ENCODE measurements at places on chromosomes 7 and 10.

- DNase-seq: no peak
Observed at GRCh38 chr7:142607351-142607750, 141.9 kb upstream of the PRSS1 start.

DNA sequence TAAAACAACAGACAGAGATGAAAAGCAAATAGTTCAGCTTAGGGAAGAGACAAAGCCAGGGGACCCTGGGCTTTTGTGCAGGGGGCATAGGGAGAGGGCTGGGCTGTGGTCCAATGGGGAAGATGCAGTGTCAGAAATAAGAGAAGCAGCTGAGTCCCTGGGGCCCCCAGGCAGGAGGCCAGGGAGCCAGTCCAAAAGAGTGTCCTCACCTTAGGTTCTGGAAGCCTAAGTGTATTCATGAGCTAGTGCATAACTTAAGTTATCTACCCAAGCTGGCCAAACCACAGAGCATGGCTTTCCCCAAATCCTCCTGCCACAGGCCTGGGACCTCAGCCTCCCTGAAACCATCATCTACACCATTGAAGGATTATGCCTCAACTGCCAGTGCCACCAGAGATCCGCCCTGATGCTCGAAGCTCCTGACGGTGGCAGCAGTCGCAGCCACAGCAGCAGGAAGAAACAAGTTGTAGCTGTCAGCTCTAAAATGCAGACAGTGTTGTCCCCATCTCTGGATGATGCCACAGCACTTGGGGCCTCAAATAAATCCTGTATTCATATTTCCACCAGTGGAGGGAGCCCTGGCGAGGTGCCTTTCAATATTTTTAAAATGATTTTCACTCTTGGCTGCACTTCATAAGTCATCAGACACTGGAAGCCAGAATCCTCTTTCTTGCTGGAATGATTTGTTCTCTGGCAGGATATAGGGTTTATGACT lies 574.6 kb downstream of the GRID1 start:
- peak; percentile 53 for DNase-seq

GRCh38 chr10:131553121-131553520 lies 241.6 kb upstream of the TCERG1L start:
- no peak for DNase-seq

- peak; percentile 49 for DNase-seq
Observed at GRCh38 chr10:14173706-14174594, 156.8 kb downstream of the FRMD4A start.

- DNase-seq: no peak
Observed at GRCh38 chr10:46025406-46025805, 5.0 kb downstream of the NCOA4 start.

DNA sequence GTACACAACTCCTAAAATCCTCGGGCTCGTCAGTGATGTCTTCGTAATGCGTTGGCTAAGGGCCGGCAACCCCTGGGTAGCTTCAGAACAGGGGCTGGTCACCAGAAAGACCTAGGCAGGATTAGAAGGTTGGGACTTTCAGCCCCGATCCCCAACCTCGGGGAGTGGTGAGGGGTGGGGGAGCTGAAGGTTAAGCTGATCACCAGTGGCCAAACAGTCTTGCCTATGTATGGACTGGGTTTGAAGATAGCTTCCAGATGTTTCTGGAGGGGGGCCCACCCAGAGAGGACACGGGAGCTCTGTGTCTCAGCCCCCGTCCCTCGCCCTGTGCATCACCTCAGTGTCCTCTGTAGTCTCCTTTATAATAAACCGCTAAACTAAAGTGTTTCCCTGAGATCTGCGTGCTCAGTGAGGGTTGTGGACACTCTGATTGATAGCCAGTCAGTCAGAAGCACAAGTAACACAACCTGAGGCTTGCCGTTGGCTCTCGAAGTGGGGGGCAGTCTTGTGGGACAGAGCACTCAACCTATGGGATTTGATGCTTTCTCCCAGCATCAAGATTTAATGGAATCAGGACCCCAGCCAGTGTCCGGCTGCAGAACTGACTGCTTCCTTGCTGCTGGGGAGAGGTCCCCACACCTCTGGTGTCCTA lies 10.0 kb downstream of the PPP2R2D start:
- peak; percentile 16 for DNase-seq

GRCh38 chr10:13180788-13181187 lies 19.4 kb downstream of the MCM10 start:
- DNase-seq: no peak

- DNase-seq: no peak
Observed at GRCh38 chr10:101114646-101115045, 16.5 kb upstream of the TLX1 start.

- DNase-seq: peak; percentile 9
Observed at GRCh38 chr10:131577786-131578471, 266.4 kb upstream of the TCERG1L start.

DNA sequence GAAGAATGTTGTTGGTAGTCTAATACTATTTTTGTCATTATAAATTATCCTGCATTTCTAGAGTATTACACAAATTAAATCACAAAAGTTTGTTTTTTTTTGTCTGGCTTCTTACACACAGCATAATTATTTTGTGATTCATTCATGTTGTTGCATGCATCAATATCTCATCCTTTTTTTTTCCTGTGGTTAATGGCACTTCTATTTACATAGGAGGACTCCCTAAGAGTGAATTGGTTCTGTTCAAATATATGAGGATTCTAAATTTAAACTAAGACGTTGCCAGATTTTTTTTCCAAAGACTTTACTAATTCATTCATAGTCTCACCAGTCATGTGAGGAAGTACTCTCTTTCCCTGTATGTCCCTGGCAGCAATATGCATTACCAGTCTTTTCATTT lies 303.3 kb downstream of the GPR37 start:
- DNase-seq: no peak

DNA sequence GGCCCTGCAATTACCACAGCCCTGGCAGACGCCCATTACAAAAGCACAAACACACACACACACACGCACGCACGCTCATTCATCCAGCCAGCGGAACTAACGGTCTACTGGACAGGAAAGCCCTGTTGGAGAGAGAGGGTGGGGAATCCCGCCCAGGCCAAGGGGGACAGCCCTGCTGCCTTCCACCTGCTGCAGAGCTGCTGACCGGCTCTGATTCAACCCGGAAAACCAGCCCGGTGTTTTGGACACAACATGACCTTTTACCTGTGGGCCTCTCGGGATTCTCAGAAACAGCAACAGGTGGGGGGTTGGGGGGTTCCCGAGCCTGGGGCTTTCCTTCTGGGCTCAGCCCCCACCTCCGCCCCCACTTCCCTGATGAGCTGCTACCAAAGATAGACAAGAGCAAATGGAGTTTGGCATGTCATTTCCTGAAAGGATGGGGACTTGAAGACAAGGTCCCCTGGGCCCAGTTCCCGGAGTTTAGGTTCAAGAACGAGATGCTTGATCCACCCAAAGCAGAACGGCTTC lies 18.5 kb upstream of the SERPINE1 start:
- DNase-seq: peak; percentile 45

DNA sequence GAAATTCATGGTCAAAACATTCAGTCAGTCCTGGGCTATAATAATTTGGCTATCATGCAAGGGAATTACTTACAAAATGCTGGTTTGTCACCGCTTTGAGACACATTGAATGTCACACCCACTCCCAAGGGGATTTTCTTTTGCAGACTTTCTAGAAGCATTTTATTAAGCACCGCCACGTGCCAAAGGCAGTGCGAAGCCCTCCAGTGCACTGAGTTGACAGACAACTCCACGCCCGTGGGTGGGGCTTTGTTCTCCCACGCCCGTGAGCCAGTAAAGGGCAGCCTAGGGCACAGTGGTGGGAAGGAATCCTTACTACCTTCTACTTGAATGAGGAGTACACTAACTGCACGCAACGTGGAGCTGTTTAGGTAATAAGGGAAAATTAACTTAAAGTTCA lies 515.8 kb downstream of the KCNMA1 start:
- DNase-seq: no peak

GRCh38 chr7:134448356-134449229 lies 10.3 kb downstream of the AKR1B1 start:
- DNase-seq: no peak

DNA sequence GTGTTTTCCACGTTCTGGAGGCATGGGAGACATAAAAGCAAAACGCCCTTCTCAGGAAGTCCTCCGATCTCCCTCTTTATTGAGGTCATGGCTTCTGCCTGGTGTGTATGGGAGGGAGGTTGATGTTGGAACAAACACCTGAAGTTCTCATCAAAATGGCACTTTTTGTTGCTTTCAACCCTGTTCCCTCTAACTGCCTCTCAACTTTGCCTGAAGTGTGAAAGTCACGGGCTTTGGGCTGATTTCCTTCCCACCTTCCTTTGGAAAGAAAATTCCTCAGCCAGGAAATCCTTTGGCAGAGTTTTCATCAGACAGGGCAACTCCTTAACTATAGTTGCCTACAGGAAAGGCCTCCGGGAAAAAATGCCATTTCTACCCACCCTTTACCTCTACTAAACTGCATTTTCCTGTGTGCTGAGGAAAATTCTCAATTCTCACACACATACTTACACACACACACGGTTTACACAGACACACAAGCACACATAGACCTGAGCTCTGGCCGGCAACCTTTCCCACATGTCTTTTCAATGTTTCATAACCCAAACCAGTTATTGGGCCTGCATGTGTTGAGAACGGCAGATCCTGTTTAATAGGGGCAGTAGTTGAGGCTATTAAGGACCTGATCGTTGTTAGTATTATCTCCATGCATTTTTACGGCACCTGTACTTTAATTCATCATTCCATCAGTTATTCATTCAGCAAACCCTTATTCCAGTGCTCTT lies 36.4 kb downstream of the CYP17A1 start:
- DNase-seq: no peak

DNA sequence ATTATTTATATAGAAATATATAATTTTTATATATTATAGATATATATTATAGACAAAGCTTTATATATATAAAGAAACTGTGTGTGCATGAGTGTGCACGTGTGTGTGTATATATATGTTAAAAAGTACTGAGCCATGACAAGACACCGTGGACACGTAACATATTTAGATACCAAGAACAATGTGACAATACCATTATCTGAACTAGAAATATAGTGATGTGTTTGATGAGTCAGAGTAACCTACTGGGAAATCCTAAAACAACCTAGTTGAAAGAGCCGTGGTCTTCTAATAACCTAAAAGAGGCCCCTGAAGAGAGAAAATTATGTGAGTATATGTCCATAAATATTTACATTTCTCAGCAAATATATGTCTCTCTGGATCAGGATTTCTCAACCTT lies 50.7 kb upstream of the ITGB8 start:
- no peak for DNase-seq

GRCh38 chr10:32109603-32110002 lies 53.4 kb upstream of the KIF5B start:
- DNase-seq: no peak

DNA sequence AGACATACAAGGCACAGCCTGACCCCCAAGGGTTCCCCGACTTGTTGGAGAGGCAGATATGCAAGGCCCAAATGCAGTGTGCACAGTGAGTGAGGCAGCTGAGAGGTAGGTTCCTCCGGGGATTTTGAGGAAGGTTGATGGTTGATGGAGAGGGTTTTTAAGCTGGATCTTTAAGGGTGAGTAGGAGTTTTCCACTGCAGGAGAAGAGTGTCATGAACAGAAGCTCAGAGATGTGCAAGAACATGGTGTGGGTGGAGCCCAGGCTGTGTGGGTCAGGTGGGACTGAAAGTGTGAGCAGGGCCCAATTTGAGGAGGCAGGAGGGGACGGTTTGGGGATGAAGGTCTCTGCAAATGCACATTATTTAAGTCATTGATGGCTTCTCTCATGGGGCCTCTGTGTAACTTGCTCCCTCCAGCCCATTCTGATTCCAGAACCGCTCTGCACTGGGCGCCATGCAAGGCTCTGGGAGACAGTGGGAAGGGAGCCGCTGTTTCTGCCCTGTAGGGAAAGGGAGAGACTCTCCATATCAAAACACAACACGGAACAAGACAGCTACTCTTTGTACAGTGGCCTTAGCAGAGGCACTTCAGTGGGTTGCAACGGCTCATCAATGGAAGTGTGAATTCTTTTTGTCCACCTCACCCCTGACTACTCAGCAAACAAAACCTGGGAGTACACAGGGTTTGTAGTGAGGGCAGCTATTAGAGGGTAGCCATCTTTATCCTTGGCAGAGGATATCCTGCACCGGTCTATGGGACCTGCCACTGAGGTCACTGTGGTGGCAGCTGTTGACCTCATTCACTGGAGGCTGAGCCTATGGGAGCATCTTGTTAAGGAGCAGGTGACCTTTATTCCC lies 29.7 kb downstream of the RAMP3 start:
- DNase-seq: no peak

DNA sequence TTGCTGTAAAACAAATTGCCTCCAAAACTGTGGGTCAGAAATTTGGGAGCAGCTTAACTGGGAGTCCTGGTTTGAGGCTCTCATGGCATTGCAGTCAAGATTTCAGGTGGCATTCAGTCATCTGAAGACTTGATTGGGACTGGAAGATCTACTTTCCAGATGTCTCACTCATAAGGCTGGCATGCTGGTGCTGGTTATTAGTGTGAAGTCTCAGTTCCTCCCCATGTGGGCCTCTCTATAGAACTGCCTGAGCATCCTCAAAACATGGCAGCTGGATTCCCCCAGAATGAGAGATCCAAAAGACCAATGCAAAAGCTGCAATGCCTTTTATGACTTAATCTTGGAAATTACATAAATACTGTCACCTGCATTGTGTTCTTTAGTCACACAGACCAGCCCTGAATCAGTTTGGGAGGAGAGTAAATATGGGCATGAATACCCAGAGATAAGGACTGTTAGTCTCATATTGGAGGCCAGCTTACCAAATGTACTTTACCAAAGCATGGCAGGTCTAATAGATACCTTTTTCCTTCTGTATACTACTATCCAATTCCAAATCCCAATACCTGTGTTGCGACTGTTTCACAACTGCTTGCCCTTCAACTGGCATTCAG lies 6.5 kb upstream of the HERPUD2 start:
- DNase-seq: no peak

DNA sequence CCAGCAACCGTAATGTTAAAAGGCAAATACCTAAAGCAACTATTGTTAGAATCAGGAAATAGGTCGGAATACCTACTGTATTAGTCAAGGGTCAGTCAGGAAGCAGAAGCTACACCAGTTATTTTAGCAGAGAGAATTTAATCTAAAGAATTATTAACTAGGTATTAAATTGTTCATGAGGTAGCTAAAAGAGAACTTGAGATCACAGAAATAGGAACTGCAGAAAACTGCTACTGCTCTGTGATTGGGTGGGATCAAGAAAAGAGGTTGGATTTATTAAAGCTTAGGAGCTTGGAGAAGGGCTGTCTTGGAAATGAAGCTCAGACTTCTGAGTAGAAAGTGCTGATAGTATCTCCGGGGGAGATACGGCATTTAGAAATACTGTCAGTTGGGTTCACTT lies 20.0 kb upstream of the ZNF438 start:
- no peak for DNase-seq

DNA sequence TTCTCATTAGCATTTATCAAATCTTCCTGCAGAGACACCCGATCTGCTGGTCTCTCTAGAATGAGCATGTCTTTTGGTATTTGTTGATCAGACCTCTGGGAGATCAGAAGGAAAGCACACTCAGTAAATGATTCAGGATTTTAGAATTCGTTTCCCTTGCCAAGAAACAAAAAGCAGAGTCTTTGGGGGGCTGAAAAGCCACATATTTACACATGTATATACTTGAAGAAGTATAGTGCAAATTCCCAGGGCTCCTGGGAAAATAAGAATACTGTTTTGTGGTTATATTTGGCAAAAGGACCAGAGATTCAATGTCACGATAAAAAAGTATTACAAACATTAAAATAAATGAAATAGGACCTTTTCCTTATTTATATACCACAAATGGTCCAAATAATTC lies 100.2 kb downstream of the AGMO start:
- no peak for DNase-seq

Data from head of caudate nucleus (tissue), 42 donors.